ENCODE measurements at places on chromosomes 6 and 20.
A peak's percentile ranks its signal among the peaks of the same experiment; 100 is the strongest.

DNA sequence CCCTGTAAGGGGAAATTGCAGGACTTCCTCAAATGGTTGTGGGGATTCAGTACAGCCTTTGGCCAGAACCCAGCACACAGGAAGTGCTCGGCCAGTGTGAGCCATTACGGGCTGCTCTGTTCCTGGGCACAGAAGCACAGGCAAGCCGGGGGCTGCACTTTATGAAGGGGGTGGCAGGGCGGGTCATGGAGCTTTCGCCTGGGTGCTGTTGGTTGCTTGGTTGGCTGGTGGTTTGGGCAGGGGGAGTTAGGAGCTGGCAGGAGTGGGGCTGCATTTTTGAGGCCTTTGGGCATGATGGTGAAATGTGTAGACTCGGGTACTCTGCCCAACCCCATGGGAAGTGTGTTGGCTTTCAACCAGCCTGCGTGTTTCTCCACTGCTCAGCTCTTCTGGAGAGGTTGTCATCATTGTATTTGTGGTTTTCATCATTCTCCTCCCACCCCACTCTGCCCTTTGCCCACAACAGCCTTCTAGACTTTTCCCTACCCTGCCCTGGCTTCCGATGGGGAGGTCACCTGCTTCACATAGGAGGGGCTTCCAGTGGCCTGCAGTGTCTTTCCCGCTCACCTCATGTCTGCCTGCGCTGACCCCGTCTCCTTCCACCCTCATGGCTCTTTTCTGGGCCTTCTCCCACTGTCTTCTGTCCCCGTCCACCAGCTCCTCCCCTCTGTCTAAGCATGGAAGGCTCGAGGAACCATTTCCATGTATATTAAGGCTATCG lies 16.1 kb upstream of the RBM38 start:
- DNase-seq = no peak

DNA sequence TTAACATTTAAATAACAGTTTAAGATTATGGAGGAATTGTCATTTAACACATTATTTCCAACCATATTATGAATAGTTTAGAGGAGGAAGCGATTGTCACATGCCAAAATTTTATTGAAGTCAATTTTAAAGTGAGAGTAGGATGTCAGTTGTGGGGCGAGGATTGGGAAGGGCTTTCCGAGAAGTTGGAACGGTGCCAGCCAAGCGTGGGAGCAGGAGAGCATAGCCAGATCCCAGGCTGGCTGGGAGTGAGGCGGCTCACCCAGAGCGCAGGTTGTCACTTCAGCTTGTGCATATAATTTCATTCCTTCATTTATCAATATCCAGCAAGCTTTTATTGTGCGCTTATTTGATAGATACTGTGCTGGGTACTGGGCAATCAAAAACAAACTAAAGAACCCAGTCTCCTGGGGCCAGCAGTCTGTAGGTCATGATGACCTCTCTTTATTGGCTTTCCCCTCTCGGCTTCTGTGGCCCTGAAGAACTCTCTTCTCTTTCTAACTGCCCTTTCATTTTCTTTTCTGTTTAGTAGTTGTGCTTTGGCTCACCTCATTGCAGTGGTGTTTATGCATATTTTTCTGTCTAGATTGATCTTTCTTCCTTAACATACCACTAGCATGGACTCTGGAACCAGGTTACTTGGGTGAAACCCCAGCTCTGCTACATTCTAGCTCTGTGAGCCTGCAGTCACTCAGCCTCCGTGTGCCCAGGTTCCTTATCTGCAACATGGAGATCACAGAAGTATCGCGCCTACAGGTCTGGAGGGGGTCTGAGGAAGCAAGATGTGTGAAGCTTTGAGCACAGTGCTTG lies 6.4 kb downstream of the CEP43 start:
- no peak for DNase-seq

GRCh38 chr6:53861518-53861917 lies 66.7 kb downstream of the LRRC1 start:
- DNase-seq = no peak

GRCh38 chr20:37475252-37475651 lies 45.8 kb upstream of the NNAT start:
- DNase-seq = no peak

- peak; percentile 49 for DNase-seq
Observed at GRCh38 chr20:35663516-35664465, 909 bp downstream of the CPNE1 start.

- DNase-seq = no peak
Observed at GRCh38 chr6:122734529-122735395, 44.8 kb upstream of the FABP7 start.

DNA sequence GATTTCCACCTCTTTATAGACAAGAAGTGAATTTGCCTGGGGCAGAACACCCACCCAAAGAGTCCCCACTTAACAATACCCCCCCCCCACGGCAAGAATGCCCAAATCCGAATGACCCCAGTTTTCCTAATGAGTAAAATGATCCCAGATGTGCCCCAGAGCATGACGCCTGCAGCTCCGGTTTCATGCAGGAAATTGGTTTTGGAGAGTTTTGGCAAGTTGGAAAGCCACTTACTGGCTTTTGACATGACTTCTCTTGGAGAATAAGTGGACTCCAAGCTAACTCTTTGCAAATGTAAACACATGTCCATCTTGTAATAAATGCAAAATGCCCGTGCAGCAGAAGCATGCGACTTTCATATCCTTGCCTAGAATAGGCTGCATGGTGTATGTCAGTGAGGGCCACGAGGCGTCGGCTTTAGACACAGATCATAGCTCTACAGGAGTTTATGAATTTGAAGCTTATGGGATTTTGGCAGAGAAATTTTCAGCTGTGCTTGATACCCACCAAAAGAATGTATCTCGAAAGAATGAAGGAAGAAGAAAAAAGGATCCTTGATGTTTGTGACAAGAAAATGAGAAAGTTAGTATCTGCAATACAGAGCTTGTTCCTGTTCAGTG lies 24.2 kb downstream of the EDN3 start:
- DNase-seq = no peak

- no peak for DNase-seq
Observed at GRCh38 chr6:132096245-132096644, 145.1 kb upstream of the CCN2 start.

DNA sequence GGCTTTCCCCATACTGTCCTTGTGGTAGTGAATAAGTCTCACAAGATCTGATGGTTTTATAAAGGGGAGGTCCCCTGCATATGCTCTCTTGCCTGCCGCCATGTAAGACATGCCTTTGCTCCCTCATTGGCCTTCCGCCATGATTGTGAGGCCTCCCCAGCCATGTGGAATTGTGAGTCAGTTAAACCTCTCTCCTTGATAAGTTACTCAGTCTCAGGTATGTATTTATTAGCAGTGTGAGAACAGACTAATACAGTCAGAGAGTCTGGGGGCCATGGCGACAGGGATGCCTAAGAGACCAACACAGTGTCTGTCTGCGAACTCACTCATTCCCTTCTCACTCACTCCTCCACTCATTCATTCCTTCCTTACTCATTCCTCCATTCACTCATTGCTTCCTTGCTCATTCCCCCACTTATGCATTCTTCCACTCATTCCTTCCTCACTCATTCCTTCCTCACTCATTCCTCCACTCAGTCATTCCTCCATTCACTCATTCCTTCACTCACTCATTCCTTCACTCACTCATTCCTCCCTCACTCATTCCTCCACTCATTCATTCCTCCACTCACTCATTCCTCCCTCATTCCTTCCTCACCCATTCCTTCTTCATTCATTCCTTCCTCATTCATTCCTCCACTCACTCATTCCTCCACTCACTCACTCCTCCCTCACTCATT lies 137.5 kb upstream of the AGPAT4 start:
- no peak for DNase-seq

DNA sequence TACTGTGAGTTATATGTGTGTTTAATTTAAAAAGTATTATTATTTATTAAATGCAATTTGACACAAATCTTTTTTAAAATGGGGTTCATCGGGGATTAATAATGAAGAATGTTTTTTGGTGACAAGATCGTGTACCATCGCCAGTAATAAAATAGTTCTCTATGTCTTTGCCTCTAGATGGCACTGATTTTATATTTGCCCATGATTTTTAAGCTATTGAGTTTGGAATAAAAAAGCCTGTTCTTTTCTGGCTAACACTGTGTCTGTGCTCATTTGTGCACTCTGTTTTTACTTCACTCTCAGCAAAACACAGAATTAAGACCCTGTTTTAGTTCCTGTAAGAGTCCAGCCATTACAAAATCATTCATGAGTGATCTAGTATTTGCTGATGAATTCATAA lies 127.0 kb downstream of the FARS2 start:
- no peak for DNase-seq

- DNase-seq = no peak
Observed at GRCh38 chr6:53854843-53855567, 60.2 kb downstream of the LRRC1 start.

DNA sequence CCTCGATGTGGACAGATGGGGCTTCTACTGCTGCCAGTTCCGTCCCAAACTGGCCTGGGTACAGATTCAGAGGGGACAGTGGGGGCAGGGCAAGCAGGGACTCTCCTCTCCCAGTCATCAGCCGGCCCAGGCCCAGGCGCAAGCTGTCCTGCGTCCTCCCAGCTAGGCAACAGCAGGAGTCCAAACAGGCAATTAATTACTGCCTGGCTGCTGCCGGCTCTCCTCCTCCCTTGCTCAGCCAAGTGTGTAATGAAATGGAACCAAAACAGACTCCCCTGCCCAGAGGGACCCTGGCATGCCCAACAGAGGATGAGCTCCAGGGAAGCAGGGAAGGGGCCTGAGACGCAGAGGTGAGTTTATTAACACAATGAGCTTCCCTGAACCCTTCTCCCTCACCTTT lies 17.8 kb upstream of the SLC32A1 start:
- DNase-seq = no peak

DNA sequence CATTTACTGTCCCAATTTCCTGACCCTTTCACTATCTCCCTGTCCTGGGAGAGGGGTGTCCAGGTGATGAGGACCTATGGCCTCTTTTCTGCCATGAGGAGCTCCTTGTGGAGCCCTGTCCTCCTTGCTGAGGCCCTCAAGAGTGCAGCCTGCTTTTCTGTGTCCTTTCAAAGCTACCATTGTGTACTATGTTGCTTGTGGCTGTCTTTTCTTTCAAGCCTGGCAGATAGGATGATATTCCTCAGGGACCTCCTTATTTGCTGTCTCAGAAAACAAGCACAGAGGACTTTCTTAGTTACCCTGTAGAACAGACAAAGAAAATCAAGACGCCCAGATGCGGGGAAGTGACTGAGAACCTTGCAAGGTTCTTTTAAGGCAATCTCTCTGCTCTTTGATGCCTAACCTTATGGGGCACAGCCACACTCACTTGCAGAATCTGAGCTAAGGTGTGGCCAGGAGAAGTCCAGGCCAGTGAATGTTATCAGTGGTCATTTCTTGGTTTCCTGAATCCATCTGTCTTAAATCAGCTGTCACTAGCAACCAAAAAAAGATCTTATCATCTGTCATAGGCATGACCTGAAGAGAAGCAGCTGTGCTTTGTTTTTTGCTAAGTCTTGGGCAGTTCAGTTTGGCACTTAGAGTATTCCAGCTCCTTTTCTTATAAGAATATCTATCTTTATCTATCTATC lies 17.2 kb downstream of the CARMIL1 start:
- DNase-seq = no peak

- DNase-seq = no peak
Observed at GRCh38 chr20:36035745-36036144, 67.4 kb downstream of the CNBD2 start.

DNA sequence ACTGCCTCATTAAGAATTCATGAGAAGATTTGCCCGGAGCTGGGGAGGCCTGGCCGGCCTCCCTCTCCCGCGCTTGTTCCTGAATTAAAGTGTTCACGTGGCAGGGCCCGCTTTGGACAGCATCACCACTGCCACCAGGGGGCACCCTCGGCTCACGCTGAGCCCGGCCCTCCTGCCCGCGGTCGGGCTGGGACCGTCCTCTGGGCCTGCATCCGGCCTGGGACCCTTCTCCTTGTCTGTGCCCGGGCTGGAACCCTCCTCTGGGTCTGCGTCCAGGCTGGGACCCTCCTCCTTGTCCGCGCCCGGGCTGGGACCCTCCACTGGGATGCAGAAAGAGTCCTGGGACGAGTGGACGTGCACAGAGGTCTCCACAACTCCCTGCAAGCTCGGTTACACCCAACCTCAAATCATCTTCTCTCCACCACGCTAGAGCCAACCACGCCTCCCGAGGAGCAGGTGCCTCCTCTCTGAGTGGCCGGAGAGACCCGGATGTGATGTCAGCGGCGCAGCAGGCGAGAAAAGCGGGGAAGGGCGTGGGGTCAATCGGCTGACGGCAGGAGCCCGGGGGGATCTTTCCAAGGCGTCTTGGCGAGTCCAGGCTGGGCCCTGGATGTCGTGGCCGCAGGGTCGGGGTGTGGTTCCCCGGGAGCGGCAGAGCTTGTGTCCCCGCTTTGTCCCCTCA lies 50.9 kb upstream of the DACT2 start:
- DNase-seq = peak; percentile 68
